ENCODE measurements at places on chromosomes 4 and X.
A peak's percentile ranks its signal among the peaks of the same experiment; 100 is the strongest.

DNA sequence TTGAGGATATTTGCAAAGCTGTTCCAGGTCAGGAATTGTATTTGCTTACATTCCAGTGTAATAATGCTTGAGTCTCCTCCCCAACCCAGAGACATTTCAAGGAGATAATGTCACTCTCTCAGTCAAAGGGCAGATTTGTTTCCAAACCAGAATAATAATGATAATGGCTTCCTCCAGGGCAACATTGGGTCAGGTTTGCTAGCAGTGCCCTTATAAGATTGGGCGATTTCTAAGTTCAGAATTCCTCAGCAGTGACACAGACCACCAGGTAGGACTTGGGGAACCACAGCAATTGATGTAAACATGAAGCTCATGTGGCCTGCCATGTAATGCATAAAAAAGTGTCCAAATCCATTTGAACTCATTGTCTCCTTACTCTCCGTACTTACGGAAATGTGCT is 125.2 kb downstream of the BMP15 start:
- no peak for DNase-seq

DNA sequence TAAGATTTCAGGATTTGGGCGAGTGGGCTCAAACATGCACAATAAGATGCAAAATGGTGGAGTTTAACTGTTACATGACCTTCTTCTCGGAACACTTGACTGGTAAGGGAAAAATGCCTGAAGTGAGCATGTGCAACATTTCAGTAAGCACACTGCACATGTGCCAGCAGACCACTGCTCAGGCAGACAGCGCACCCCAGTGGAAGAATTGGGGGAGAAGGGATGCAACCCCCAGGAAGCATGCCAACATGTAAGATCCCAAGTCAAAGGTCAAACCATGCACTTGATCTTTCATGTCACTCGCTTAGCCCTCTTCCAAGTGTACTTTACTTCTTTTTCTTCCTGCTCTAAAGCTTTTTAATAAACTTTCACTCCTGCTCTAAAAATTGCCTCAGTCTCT is 256.3 kb downstream of the CENPC start:
- DNase-seq, result no peak

- no peak for DNase-seq
Observed at GRCh38 chr4:11650801-11651596, 222.3 kb upstream of the HS3ST1 start.

GRCh38 chrX:135420831-135421230 is 913 bp upstream of the SMIM10L2A start:
- DNase-seq, result no peak

DNA sequence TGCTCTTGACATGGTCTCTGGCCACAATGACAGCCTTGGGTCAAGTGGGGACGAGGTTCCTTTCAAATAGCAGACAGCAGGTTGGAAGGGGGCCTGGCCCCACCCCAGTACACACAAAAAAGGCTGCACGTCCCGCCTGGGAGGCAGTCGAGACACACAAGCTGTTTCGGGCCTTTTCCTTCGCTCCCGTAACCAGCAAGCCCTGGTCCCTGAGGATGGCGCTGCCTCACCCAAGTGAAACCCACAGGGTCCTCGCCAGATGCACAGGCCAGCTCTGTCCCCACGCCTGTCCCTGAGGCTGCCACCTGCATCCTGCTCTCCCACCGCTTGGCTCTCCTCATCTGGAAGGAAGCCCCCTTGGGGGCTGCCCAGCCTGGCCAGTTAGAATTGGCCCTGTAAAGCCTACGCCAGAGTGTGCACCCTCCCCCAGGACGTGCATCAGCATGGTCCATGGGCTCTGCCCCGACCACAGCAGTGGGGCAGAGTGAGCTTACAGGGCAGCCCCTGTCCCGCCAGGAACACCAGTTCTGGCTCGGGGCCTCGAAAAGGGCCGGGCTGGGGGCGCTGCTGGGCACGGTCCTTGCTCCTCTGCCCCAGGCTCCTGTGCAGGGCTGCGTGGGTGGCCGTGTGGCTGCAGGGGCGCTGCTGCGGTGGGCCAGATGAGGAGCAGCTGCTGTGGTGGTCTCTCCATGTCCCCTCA is 2.0 kb downstream of the CPLX1 start:
- DNase-seq, result no peak

GRCh38 chr4:80156410-80156809 is 40.9 kb upstream of the PRDM8 start:
- no peak for DNase-seq

- no peak for DNase-seq
Observed at GRCh38 chr4:107153228-107153627, 117.1 kb upstream of the DKK2 start.

- DNase-seq, result peak; percentile 37
Observed at GRCh38 chr4:38266616-38267015, 306.4 kb downstream of the PTTG2 start.

DNA sequence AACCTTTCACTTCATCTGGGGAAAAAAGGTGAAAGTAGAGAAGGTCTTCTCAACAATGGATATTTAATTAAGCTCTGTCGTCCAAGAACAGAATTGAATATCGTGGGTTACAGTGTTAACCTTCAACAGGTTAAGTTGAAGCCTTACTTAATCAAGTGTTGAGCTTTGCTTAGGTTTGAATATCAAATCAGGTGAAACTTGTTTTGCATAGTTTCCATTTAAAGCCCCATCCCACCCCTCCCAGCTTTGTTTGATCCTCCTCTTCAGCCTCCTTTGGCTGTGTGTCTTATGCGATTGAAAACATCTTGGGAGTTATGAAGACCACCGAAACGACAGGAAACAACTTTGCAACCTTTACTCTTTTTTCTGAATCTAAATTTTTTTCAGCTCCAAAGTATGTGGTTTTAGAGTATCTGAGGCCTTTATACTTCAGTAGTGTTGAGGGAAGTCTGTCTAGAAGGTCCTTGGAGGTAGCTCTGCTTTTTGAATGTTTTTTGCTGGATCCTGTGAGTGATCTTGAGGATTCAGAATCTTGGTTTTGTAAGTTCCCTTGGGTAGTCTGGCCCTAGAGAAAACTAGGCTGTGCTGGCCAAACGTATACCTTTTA is 39.1 kb downstream of the MCUB start:
- no peak for DNase-seq

Measured in hepatic stellate cell (primary cell).